ENCODE measurements at places on chromosomes 2 and 18. TPM values are rescaled to one million over a fixed set of nuclear protein-coding genes. Genes with fewer than 3 reads are reported as not detected.

Gene CENPA
- 0.78 TPM for total RNA-seq

Gene ARMC9
- 37.1 TPM for total RNA-seq

Gene PID1
- 51.4 TPM for total RNA-seq

Gene TRABD2A
- total RNA-seq, result 6.5 TPM

Gene PLB1
- total RNA-seq, result 4.2 TPM

Gene MBP
- 78.9 TPM for total RNA-seq

Gene RPRM
- total RNA-seq, result 0.26 TPM

Gene CDCA7
- total RNA-seq, result 4.1 TPM

Gene MERTK
- 17.3 TPM for total RNA-seq

Gene DUSP2
- total RNA-seq, result 4.4 TPM

Gene NT5DC4
- total RNA-seq, result not detected

Gene ERICH2
- total RNA-seq, result 5.6 TPM

Gene SF3B6
- total RNA-seq, result 55.2 TPM

Gene PPIL3
- total RNA-seq, result 31.2 TPM

Gene SLC23A3
- total RNA-seq, result 3.1 TPM

Gene ATP6V1B1
- 2.1 TPM for total RNA-seq

Gene LBX2
- total RNA-seq, result 1.8 TPM

Gene CRYGA
- not detected for total RNA-seq

Gene LOXL3
- 8.1 TPM for total RNA-seq

Gene SCN3A
- 2.1 TPM for total RNA-seq

Gene RAB6C
- total RNA-seq, result not detected

Gene EIF2AK2
- 57.1 TPM for total RNA-seq

Gene NETO1
- total RNA-seq, result not detected

Gene GDF7
- total RNA-seq, result 0.72 TPM

Gene SPP2
- not detected for total RNA-seq

Gene REEP1
- total RNA-seq, result 7.8 TPM

Gene POTEJ
- not detected for total RNA-seq

Gene GMPPA
- total RNA-seq, result 25.3 TPM

Gene TNFAIP6
- 3.0 TPM for total RNA-seq

Gene IL1R2
- 17.0 TPM for total RNA-seq

Gene GPR35
- 3.4 TPM for total RNA-seq

Gene TEX44
- total RNA-seq, result not detected

Gene COPS8
- 40.9 TPM for total RNA-seq

Gene RNF152
- 21.2 TPM for total RNA-seq

Gene MARCO
- total RNA-seq, result 165 TPM

Gene NEURL3
- 0.29 TPM for total RNA-seq

Gene ECEL1
- not detected for total RNA-seq
